Activated CD8-positive, alpha-beta memory T cell treated with anti-CD3 and anti-CD28 coated beads, Interleukin-2, amount 10 ng/mL, durations not matched to agents 7 days and 5 days (primary cell): ENCODE measurements at places on chromosomes 5 and 9.

- DNase-seq = no peak
Observed at GRCh38 chr5:8019719-8020218, 150.8 kb downstream of the MTRR start.

GRCh38 chr5:90284375-90284774 lies 125.2 kb downstream of the CETN3 start:
- DNase-seq = no peak

DNA sequence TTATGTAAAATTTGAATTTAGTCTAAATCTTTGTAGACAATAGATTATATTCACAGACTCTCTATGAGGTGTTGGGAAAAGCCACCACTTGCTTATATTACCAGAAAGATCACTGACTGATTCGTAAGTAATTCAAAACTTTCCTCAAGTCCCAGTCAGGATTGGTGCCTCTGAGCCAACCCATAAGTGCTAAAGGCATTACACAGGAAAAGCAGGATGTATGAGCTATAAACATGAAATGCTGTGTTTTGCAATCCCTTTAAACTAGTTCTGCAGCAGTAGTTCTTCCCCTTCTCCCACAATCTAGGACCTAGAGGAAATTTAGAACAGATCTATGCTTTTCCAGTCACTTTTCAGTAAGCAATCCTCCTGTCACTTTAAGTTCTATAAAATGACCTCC lies 48.0 kb downstream of the SHLD3 start:
- DNase-seq = no peak

DNA sequence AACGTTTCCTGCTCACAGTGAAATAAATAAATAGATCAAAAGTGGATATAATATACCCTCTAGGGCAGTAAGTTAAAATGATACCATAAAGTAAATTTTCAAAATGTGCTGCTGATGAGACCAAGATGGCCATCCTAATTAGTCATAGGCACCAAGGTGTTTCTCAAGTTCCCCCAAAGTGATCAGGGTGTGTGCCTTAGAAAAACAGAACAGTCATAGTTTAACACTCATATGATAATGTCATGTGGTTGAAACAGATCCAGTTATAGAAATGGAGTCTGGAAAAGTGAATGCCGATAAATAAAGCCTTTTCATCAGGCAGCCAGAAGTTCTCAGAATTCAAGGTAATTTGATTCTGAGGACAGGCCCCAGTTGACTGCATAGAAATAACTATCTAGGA lies 161.5 kb upstream of the CDKN2B start:
- no peak for DNase-seq

DNA sequence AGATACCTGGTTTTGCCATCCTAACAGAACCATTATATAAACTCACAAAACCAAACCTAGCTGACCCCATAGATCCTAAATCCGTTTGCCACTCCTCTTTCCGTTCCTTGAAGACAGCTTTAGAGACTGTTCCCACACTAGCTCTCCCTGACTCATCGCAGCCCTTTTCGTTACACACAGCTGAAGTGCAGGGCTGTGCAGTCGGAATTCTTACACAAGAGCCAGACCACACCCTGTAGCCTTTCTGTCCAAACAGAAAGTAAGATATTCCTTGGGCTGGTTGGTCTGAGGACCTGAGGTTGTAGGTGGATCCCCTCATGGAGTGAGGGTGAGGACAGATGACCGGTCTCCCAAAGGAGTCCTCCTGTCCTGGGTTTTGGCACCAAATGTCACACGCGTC lies 56.7 kb upstream of the NAA35 start:
- DNase-seq = no peak

- no peak for DNase-seq
Observed at GRCh38 chr9:8569823-8570222, 770.2 kb upstream of the DMAC1 start.

- no peak for DNase-seq
Observed at GRCh38 chr5:82815871-82816270, 261.3 kb downstream of the TMEM167A start.
